ENCODE measurements at places on chromosomes 4 and X. TPM values are rescaled to one million over a fixed set of nuclear protein-coding genes. Genes with fewer than 3 reads are reported as not detected.

Gene MAGIX
- total RNA-seq: 4.6 TPM

- DNase-seq: no peak
Measured at GRCh38 chr4:3637326-3638016, 105.2 kb upstream of the LRPAP1 start.

- DNase-seq: peak; percentile 24
Measured at GRCh38 chr4:179867300-179867878, 2375.8 kb upstream of the TENM3 start.

- DNase-seq: no peak
Measured at GRCh38 chr4:3013839-3014350, 50.5 kb downstream of the GRK4 start.
